ENCODE measurements at places on chromosomes 12 and 14.

- DNase-seq = peak; percentile 41
Observed at GRCh38 chr12:92403210-92404175, 257.8 kb upstream of the BTG1 start.

DNA sequence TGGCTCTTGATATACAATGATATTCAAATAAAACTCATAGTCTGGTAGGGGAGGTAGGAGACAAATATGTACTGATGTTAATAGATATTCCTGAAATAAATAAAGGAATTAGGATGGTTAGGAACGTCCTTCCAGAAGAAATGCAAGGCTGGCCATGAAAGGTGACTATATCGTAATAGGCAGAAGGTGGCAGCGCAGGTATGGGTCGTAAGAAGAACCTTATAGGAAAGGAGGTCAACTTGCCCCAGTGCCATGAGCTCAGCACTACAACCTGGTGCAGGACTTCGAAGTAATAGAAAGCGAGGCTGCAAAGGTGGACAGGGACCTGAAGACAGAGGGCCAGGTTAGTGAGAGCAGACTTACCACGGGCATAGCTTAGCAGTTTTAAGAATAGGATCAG lies 55.3 kb upstream of the FGD4 start:
- no peak for DNase-seq

- no peak for DNase-seq
Observed at GRCh38 chr14:77579065-77579464, 37.4 kb downstream of the SPTLC2 start.

- no peak for DNase-seq
Observed at GRCh38 chr12:45768194-45768593, 38.7 kb downstream of the ARID2 start.

DNA sequence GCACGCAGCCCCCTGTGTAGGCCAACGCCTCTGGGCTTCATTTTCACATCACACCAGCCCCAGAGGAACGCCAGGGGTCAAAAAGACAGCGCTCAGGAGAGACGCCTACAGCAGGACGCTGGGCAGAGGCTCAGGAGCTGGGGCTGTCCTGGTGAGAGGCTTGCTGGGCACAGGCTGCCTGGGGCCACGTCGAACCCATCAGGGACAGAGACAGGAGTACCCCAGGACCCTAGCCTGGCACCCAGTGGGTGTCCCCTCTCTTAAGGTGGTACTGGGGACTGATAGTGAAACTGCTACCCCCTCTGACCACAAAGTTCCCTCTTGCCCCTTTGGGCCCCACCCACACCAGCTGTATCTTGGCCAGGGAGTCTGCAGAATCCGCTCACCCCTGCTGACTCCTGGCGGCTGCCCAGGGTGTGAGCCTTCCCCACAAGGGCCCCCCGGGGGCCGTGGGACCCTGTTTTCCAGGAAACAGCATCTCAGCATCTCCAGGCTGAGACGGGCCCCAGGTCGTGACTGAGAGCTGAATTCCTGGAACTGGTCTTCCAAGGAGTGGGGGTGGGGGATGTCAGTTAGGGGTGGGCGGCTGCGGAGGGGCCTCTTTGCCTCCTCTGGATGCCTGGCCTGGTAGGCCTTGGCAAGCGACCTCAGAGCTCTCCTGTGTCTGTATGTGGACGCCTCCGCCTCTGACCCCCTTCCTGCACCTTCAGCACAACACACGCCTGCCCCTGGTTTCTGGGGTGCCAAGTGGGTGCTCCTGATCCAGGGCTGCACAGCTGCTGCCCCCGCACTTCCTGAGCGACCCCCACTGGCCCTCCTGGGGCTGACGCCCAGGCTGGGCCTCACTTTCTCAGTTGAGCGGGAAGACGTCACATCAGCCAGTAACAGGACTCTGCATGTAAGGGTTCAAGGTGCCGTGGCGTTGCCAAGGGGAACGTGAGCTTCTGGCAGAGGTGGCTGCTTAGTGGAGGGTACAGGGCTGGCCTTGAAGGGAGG lies 321.9 kb upstream of the RTL1 start:
- DNase-seq = no peak

- peak; percentile 28 for DNase-seq
Observed at GRCh38 chr14:55103005-55103640, 25.9 kb upstream of the LGALS3 start.

GRCh38 chr14:39768589-39768988 lies 336.4 kb upstream of the FBXO33 start:
- no peak for DNase-seq

- no peak for DNase-seq
Observed at GRCh38 chr12:67774983-67775587, 126.5 kb downstream of the DYRK2 start.

- DNase-seq = no peak
Observed at GRCh38 chr12:1933342-1934051, 15.0 kb upstream of the CACNA2D4 start.

DNA sequence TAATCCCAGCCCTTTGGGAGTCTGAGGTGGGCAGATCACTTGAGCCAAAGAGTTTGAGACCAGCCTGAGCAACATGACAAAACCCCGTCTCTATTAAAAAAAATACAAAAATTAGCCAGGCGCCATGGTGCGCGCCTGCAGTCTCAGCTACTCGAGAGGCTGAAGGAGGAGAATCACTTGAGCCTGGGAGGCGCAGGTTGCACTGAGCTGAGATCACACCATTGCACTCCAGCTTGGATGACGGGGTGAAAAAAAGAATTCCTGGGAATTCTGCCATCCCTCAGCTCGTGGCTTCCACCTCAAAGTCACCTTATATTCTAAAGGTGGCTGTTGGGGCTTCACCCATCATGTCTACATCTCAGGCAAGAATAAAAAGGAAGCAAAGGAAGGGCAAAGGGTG lies 12.9 kb downstream of the BCL2L14 start:
- DNase-seq = no peak

- no peak for DNase-seq
Observed at GRCh38 chr12:77995436-77996167, 164.9 kb downstream of the NAV3 start.

DNA sequence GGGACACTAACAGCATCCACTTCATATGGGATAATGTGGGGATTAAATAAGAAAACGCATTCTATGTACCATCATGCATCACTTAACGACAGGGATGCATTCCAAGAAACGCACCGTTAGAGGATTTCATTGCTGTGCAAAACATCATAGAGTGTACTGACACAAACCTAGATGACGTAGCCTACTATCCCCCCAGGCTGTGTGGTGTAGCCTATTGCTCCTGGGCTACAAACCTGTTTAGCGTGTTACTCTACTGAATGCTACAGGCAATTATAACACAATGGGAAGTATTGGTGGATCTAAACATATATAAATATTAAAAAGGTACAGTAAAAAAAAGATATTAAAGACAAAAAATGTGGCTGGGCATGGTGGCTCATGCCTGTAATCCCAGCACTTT lies 230.6 kb downstream of the KSR2 start:
- DNase-seq = no peak

DNA sequence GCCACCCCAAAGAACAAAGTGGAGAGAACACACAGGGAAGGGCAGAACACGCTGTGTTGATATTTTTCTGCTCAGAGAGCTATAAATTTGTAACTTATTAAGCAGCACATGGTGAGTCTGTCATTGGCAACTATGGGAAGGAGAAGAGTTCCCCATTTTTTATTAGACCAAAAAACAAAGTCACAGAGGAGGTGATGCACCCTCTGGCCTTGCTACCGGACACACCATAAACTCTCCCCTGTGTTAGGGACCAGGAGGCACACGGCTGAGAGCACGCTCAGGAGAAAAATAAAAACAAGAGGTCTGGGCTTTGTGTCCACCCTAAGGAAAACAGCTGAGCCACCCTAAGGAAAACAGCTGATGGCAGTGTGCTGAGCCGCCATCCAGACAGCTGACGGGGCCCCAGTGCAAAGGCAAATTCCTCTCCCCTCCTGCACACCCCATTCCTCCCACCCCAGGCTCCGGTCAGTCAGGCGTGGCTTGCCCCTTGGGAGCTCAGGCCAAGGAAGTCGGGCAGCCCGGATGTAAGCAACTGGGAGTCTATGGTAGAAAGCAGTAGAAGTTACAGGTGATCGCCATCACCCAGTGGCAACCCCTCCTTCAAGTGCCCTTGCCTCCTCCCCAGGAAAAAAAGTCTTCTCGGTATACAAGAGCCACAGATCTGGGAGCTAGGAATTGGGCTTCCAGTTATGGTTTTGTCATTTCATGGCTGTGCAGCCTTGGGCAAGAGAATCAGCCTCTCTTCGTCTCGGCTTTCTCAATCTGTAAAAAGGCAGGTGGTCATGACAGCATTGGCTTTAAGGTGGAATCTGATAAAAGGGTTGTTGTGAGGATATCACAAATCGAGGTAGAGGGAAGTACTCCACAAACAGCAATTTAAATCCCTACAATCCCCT lies 2.4 kb downstream of the PXN start:
- no peak for DNase-seq

GRCh38 chr14:93458234-93458633 lies 27.5 kb downstream of the UNC79 start:
- no peak for DNase-seq

- DNase-seq = no peak
Observed at GRCh38 chr12:29883525-29883924, 99.8 kb upstream of the TMTC1 start.

DNA sequence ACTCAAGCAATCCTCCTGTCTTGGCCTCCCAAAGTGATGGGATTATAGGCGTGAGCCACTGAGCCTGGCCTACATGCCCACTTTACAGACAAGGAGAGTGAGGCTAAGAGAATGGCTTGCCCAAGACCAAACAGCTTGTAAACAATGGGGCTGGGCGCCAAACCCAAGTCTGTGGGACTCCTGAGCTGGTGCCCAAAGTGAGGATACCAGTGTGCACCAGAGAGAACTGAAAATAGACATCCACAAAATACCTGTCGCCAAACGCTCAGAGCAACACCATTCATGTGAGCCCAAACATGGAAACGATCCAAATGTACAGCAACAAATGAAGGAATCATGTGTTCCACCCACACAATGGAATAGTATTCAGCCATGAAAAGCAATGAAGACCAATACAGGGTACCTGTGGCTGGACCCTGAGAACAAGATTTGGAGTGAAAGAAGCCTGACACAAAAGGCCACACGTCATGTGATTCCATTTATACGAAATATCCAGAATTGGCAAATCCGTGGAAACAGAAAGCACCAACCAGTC lies 38.2 kb downstream of the CCNK start:
- DNase-seq = no peak

- DNase-seq = no peak
Observed at GRCh38 chr12:131211340-131211938, 257.7 kb downstream of the ADGRD1 start.

DNA sequence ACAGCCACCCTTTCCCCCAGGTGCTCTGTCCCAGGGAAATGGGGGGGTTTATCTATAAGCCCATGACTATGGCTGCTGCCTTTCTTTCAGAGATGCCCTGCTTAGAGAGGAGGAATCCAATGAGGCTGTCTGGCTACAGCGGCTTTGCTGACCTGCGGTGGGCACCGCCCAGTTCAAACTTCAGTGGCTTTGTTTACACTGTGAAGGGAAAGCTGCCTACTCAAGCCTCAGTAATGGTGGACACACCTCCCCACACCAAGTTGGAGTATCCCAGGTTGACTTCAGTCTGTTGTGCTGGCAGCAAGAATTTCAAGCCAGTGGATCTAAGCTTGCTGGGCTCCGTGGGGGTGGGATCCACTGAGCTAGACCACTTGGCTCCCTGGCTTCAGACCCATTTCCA lies 869.2 kb downstream of the SLC6A15 start:
- no peak for DNase-seq

DNA sequence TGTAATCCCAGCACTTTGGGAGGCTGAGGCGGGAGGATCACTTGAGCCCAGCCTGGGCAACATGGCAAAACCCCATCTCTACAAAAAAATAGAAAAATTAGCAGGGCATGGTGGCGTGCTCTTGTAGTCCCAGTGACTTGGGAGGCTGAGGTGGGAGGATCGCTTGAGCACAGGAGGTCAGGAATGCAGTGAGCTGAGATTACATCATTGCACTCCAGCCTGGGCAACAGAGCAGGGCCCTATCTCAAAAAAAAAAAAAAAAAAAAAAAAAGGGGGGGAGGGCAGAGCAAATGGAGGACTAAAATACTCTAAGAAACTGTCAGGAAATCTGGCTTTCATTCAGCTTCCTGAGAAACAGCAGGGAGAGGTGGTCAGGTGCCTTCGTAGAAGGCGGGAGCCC lies 31.7 kb upstream of the TSPAN9 start:
- DNase-seq = no peak
